Activated B cell treated with CpG ODN at 0.5 μM for 24 hours (primary cell): ENCODE measurements at places on chromosomes 4 and X. TPM values are rescaled to one million over a fixed set of nuclear protein-coding genes. Genes with fewer than 3 reads are reported as not detected.

DNA sequence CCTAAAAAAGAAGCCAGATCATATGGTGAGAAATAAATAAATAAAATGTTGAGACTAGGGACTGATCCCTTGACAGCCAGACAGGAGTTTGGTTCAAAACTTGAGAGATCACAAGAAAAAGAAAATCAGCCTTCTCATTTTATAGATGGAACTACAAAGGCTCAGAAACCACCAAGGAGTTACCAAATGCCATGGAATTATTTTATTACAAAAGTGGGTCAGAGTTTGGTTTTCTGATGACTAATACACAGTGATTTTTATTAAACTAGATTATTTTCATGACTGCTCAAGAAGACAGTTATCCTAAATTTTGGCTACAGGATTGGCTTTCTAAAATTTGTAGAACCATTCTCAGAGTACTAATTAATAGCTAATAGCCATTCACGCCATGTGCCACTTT is 6.2 kb downstream of the CXCL1 start:
- H3K4me3 ChIP-seq = no peak overlapping the region
- H3K4me1 ChIP-seq = no peaks in the 10 kb centered on the region

The PDCL2 gene
- total RNA-seq = not detected in 2 replicates

The XPNPEP2 gene
- 0.07 TPM in 2 replicates for total RNA-seq

GRCh38 chr4:82401600-82401999 is 27.8 kb upstream of the HNRNPD start:
- peaks cover 5% of the 10 kb centered on the region for H3K4me1 ChIP-seq
- no peaks in the 10 kb centered on the region for H3K27me3 ChIP-seq
- no peak overlapping the region for H3K27ac ChIP-seq
- no peaks in the 10 kb centered on the region for H3K36me3 ChIP-seq

DNA sequence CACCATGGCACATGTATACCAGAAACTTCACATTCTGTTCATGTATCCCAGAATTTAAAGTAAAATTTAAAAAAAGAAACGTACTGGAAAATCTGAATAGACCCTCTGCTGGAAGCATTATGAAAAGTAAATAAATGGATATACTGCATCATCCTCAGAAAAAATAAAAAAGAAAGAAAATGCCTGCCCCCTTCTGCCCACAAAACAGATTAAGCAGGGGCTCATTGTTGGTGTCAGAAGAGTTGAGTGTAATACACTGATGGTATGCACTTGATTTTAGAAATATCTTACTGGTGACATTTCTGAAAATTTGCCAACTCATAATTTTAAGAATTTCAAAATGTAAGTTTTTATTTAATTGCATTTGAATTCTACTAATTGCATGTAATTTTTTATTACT is 77.8 kb downstream of the LRP2BP start:
- no peak overlapping the region for H3K4me3 ChIP-seq
- H3K27ac ChIP-seq = no peak overlapping the region
- no peak for DNase-seq
- peaks cover 1% of the 10 kb centered on the region for H3K4me1 ChIP-seq

The USP38 gene
- total RNA-seq = 20.9 and 24.9 TPM in 2 replicates

- peaks cover 14% of the 10 kb centered on the region for H3K36me3 ChIP-seq
- no peaks in the 10 kb centered on the region for H3K4me1 ChIP-seq
- H3K4me3 ChIP-seq = no peak overlapping the region
- H3K27ac ChIP-seq = no peak overlapping the region
- H3K27me3 ChIP-seq = no peaks in the 10 kb centered on the region
- DNase-seq = no peak
Measured at GRCh38 chr4:53068755-53069330, 206.7 kb downstream of the RASL11B start.

GRCh38 chrX:40098264-40099054 is 701 bp upstream of the BCOR start:
- peak; percentile 54 for DNase-seq
- H3K4me1 ChIP-seq = peaks cover 29% of the 10 kb centered on the region
- peak overlapping the region; percentile 83 for H3K4me3 ChIP-seq
- H3K27me3 ChIP-seq = no peaks in the 10 kb centered on the region
